ENCODE measurements at places on chromosomes 16 and 17. TPM values are rescaled to one million over a fixed set of nuclear protein-coding genes. Genes with fewer than 3 reads are reported as not detected.

Gene HOXB8
- 6.3 TPM for total RNA-seq

Gene PPM1E
- 0.22 TPM for total RNA-seq

Gene CNGB1
- total RNA-seq: 0.17 TPM

Gene TEKT5
- 0.50 TPM for total RNA-seq

Gene UNC45B
- total RNA-seq: not detected

Gene OTOA
- total RNA-seq: not detected

- no peak for DNase-seq
These were observed 59.2 kb upstream of the ADORA2B start for GRCh38 chr17:15885770-15886169.

DNA sequence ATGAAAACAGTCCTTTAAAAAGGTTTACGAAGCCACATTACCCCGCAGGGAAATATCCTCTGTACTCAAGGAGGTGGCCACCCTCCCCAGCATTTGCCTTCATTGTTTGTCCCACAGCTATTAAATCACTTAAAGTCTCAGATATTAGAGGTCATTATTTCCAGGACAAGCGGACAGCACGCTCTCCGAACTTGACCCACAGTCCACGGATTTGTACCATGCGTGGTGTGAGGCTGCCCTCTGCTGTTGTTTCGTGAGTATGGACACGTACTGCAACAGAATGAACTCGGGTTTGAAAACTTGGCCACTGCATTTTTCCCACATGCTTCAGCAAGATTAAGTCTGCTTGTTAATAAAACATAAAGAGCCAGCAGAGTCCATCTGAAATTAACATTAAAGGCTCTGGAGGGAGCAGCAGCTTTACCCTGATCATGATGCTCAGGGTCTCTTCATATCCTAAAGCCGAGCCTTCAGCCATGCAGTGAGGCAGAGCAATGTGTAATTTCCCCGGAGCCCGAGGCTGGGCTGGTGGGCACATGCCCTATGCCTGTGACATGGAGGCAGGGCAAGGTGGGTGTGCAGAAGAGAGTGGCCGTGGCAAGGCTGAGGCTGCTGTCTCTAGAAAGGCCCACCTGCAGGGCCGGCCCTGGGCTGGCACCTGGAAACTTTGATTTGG, 19.7 kb downstream of the MEAK7 start:
- no peak for DNase-seq

DNA sequence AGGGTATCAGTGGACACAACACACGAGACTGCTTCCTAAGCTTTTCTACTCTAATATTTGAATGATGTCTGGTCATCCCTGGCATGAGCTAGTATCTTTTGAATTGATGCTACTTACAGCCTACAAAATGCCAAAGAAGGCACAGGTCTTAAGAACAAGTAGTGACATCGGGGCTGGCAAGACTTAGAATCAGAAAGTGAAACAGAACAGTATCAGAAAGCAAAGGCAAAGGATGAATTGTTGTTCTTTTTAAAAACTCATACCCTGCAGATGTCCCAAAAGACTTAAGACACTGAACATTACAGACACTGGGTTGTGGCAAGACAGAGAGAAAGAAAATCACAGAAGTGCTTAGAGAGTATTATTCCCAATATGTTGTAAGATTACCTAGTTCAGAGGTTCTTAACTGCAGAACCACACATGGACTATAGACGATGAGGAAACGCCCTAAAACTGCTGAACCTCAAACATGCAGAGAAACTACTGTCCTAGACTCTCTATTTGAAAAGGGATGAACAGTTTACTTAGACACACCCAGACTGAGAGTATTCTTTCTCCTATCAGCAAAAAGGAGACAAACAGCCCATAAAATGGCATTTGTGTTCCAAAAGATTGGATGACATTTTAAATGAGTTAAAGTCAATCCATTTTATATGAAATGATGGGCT, 12.5 kb downstream of the ZNF19 start:
- no peak for DNase-seq

DNA sequence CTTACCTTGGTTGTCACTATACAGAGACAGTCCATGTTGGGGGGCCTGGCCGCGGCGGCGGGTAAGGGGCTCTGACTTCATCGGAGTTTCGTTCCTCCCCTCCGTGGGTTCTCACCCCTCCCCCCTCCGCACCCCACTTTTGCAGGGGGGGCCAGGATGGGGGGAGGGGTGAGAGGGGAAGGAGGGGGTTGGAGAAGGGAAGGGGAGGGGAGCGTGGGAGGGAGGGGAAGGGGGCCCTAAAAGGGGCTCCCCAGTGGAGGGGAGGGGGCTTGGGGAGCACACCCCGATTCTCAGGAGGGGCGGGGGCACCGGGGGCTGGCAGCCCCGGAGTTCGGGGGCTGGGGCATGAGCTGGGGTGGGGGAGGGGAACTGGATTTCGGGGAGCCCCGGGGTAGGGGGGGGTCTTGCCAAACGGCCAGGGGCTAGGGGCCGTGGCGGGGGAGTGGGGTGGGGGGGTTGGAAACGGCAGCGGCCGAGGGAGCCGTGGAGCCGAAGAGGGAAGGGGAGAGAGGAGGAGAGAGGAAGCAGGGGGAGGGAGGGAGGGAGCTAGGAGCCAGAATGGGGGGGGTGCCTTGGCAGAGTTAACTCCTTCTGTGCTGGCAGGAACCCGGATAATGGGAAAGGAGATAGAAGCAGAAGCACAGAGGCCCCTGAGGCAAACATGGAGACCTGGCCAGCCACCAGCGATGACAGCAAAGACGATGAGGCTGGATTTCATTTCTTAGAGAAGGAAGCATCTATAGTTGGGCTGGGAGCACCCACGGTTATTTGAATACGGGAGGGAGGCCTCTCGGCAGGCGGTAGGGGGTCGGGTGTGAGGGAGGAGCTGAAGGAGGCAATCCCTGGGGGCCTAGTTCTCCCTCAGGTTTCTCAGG, 2.3 kb downstream of the DLG4 start:
- peak; percentile 56 for DNase-seq

DNA sequence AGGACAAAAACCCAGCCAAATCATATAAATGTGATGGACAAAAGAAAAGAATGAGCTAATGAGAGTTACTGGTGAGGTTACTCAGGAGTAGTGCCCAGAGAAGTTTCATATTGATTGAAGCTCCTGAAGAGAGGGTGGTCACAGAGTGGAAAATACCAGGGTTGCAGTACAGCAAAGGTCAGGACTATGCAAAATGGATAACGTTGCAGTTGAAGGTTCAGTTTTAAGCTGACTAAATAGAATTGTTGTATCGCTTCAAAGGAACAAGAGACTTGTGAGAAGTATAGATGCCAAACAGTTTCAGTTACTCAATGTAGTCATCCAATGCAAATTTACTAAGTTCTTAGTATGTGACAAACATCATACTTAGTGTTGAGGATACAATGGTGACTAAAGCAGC, 47.1 kb downstream of the ABCA8 start:
- DNase-seq: no peak

GRCh38 chr17:38611872-38612376, 6.2 kb upstream of the SRCIN1 start:
- no peak for DNase-seq

DNA sequence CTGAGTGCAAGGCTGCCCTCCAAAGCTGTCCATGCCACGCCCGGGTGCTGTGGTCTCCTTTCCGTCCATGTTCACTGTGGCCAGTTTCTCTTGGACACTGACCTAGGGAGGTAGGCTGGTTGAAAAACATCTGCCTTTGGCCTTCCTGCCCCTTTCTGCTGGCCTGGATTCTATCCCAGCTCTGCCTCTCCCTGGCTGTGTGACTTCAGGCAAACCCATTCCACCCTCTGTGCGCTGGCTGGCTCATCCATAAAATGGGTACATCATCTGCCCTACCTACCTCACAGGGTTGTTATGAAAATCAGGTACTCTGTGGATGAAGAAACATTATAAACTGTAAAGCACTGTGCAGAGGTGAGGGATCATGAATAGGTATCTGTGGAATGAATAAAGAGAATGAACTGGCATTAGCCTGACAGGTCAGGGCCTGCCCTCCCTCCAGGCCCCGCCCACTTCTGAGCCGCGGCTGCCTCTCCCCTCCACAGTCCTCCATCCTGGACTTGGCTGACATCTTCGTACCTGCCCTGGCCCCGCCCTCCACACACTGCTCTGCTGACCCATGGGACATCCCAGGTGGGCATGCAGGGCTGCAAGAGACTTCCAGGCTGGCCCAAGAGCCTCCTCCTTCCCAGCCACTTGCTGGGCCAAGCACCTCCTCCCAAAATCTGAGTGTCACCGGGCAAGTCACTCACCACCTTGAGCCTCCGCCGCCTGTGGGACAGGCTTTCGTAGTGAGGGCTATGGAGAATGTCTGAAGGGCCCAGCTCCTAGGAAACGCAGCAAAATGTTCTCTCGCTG, 7.0 kb upstream of the SPATA20 start:
- peak; percentile 84 for DNase-seq

GRCh38 chr17:68878226-68878885, 76.8 kb downstream of the ABCA8 start:
- DNase-seq: no peak

DNA sequence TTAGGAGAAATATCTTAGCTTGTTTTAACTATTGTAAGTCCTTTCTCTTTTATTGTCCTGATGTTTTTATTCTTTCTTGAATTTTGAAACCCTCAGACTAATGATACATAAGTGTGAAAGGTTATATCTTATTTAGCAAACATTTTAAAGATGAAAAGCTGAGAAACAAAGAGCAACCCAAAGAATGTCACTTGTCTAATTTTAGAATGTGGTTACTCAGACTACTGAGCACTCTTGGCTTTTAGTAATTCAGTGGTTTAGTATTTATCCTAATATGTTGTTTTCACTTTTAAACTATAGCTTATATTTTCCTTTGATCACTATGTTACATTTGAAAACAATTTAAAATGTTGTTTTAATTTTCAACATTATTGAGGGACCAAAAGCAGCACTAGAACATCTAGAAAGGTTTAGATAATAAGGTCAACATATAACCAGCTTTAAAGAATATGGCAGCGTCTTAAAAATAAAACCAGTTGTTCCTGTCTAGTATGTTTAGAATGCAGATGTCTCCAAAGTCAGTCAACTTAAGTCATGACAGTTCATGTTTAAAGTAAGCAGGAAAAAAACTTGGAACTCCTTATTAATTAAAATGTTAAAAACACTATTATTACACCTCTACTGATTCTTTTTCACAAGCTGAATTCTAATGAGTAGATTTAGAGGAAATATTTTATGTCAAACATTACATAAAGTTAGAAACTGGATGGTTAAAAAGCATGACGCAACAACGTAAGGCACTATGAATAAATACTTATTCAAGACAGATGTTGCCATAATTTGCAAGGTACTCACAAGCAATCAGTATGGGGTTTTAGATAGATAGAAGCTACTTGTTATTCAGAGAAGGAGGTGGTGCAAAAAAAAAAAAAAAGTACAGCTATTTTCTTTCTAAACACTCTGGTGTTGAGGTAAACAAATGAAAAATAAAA, 2.4 kb downstream of the MBTD1 start:
- no peak for DNase-seq

- no peak for DNase-seq
These were observed 2.5 kb downstream of the TAF15 start for GRCh38 chr17:35811759-35812158.

GRCh38 chr16:77944631-77945030, 77.7 kb upstream of the CLEC3A start:
- DNase-seq: no peak

Data from left colon (tissue), 2 donors.